ENCODE measurements at places on chromosomes 13 and 19.

- DNase-seq, result no peak
Measured at GRCh38 chr13:112779856-112780604, 90.2 kb downstream of the ATP11A start.

- no peak for DNase-seq
Measured at GRCh38 chr13:105343134-105343806, 1192.2 kb downstream of the EFNB2 start.

- no peak for DNase-seq
Measured at GRCh38 chr19:1069009-1069779, 2.2 kb downstream of the ARHGAP45 start.

DNA sequence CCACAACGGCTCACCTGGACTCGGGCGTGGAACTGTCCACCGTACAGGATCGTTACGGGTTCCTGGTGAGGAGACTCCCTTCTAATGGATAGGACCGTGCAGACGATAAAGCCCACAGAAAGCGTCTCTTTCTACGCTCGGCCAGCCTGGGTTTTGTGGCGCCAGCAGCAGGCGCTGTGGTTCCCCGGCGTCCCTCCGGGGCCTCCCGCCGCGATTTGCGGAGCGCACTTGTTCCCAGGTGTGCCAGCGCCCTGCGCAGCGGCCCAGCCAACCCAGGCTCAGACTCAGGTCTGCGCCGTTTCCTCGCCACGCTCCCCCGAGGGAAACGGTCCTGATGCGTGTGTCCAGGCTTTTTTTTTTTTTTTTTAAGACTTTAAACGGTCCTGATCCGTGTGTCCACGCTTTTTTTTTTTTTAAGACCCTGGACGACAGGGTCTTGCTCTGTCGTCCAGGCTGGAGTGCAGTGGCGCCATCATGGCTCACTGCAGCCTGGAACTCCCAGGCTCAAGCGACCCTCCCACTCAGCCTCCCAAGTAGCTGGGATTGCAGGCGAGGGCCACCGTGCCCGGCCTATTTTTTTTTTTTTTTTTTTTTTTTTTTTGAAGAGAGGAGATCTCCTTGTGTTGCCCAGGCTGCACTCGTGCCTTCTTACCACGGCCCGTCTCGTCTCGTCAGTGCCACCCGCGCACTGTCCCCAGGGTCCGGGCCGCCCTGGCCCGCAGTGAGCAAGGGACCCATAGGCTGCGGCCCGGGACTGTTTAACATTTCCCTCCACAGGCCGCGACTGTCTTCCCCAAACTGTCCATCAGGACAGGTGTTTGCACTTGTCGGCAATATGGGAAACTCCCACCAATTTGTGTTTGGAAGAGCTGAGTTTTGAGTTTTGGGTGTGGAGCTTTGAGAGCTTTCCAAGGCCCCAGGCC lies 23.8 kb downstream of the GJA3 start:
- no peak for DNase-seq

GRCh38 chr13:83592095-83592494 lies 290.2 kb downstream of the SLITRK1 start:
- no peak for DNase-seq

- DNase-seq, result no peak
Measured at GRCh38 chr19:10091895-10092641, 6.0 kb downstream of the SHFL start.

DNA sequence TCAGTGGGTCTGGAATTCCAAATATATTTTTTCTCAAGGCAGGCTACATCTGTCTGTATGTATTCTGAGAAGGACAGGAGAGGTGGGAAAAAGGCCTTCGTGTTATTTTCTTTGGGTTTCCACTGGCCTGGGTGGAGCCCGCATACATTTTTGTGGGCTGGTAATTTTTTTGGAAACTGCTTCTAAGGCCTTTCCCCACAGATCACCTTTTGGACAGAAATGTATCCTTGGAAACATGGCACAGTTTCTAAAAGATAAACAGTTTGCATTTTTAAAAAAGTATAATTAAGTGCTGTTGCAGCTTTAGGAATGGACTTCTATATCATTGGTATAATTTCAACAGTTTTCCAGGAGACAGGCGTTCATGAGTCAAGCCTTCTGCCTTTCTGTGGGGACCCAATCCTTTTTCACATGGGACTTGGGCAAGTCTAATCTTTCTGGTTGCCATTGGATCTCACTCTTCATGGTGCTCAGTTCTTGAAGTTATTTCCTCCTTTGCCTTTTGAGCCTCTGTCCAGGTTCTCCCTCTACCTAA lies 8.9 kb downstream of the RFX2 start:
- DNase-seq, result no peak

- DNase-seq, result no peak
Measured at GRCh38 chr19:45884682-45885555, 1.0 kb downstream of the IRF2BP1 start.

GRCh38 chr19:54231077-54231931 lies 8.5 kb upstream of the LILRB3 start:
- DNase-seq, result peak; percentile 60

DNA sequence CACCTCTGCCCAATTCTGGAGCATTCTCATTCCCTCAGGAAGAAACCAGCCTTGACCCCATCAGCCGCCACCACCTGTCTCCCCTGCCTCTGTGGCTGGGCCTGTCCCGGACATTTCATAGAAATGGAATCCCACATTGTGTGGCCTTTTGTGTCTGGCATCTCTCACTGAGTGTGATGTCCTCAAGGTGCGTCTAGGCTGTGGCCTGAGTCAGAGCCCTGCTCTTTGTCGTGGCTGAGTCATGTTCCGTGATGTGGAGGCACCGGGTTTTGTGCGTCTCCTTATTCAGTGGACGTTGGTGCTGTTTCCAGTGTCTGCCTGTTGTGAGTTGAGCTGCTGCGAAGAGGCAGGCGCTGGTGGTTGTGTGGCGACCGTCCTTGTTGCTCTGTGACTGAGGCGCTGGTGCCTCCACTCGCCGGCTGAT lies 3.5 kb downstream of the FZR1 start:
- no peak for DNase-seq
